SW 1271 (cell line): ENCODE measurements at places on chromosomes 16 and 17.

DNA sequence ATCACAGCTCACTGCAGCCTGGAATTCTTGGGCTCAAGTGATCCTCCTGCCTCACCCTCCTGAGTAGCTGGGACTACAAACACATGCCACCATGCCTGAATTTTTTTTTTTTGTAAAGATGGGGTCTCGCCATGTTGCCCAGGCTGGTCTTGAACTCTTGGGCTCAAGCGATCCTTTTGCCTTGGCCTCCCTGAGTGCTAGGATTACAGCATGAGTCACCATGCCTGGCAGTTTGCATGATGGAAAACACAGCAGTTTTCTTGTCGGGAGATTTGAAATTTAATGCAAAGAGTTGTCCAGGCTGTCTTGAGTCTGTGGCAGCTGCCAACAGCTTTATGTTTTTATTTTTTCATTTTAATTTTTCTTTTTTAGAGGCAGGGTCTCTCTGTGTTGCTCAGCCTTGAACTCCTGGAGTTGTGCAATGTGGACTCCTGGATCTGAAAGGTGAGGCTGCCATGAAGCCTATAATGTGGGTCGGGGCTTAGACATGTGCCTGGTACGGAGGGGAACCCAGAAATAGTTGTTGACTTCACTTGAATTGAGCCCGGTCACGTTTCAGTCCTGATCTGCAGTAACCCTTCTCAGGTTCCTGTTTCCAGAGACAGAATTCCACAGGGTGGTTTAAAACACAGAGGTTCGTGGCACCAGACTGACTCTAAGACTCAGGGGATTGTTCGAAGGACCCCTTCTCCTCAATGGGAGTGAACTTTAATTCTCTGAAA, 18.7 kb downstream of the CD300A start:
- no peak for DNase-seq

GRCh38 chr17:58521680-58522079, 7.2 kb upstream of the MTMR4 start:
- peak; percentile 13 for DNase-seq

GRCh38 chr16:80687606-80688005, 116.8 kb downstream of the CDYL2 start:
- DNase-seq = no peak

- DNase-seq = no peak
Observed at GRCh38 chr16:22091721-22092120, 620 bp upstream of the VWA3A start.

DNA sequence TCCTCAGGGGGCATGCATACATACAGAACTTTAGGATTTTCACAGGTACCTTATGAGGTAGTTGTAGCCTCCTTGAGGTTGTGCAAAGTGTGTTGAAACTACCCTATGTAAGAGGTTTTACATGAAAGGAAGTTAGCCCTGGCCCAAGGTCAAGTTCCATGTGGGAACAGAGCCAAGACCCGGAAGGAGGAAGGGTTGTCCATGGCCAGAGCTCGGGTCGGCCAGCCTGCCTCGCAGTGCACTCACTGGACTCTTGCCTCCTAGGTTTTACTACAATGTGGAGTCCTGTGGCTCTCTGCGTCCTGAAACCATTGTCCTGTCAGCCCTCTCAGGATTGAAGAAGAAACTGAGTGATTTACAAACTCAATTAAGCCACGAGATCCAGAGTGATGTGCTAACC, 8.2 kb downstream of the POLR2C start:
- no peak for DNase-seq

DNA sequence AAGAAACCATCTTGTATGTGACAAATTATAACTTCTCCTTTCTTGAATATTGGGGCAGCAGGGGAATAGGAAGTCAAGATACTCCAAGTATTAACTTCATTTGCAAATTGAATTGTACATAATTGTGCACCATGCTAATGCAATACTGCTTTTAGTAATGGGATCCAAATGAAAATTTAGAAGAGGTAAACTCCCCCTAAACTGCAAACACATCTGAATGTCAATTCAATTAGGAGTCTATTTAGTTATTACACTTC, 4.5 kb downstream of the STAT5B start:
- no peak for DNase-seq
